HepG2 (cell line): ENCODE measurements at places on chromosomes 3 and 15.
A peak's percentile ranks its signal among the peaks of the same experiment; 100 is the strongest.

DNA sequence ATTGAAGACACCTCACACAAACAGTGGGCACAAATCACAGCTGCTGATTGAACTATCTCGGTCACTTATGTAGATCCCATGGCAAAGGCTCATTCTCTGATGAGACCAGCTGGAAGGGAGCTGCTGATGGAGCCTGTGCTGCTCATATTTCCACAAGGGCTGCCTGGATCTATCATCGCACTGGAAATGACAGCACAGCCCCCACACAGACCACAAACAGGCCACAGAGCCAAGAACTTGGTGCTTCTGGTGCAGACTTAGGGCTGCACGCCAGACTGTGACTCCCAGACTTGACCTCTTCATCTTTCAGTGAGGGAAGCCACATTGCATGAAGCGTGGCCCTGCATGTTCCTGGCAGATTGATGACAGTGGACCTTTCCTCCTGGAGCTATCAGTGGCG lies 197.6 kb downstream of the MINAR1 start:
- DNase-seq: no peak

GRCh38 chr3:53153980-53154379 lies 7.0 kb upstream of the PRKCD start:
- no peak for DNase-seq

GRCh38 chr3:198017090-198017489 lies 57.1 kb downstream of the LMLN start:
- DNase-seq: no peak

DNA sequence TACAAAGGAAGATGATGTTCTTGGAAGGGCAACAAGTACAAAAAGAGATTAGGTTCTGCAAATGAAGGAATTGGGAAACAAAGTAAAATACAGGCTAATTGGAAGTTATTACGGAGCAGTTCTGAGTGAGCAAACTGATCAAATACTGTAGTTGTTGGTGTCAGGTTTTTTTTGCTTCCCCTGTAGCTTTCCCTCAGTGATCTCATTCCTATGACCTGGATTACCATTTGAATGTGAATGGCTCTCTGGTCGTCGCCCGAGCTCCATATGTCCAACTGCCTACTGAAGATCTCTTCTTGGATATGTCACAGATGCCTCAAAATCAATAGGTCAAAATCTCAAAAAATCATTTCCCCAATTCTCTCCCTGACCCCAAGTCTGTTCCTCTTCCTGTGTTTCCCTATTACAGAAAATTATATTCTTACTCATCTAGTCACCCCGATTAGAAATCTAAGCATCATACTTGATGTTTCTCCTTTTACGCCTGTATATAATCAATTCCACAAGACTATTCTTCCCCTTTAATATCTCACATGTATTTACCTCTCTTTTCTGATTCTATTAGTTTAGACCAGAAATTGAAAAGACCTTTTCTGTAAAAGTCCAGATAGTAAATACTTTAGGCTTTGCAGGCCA lies 29.0 kb downstream of the GOLM2 start:
- DNase-seq: no peak

DNA sequence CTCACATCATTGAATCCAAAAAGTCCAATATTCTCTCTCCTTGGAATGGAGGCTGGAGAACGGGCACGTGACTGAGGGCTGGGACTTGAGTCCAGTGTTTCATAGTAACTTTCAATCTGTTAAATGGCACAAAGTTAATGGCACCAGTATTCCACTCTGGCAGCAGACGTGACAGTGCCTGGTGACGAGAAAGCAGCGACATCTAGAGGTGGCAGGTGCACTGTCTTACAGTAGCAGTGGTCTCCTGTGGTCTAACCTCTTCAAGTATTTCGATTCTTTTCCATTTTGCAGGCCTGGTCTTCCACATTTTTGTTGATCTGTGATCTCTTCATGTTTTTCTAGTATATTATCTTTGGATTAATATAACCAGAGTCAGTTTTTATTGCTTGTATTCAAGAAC lies 107.1 kb downstream of the OXSM start:
- DNase-seq: peak; percentile 20

DNA sequence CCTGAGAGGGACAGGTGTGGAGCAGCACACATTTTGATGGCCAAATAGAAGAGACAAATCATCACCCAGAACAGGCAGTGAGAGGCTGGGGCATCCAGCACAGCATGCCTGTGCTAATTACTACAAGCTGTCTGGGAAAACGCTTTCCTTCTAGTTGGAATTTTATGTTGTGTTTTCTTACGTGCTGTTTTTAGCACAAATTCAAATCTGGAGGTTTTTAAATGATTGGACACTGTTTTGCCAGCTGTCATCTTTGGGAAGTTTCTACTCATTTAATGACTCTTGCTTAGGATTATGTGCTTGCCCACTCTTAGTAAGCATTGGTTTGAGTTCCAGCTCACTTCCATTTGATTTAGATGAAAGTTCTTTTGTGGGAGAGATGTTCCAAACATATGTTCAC lies 43.5 kb downstream of the EAF1 start:
- no peak for DNase-seq

- DNase-seq: peak; percentile 62
Observed at GRCh38 chr3:197501496-197501878, 54.3 kb downstream of the BDH1 start.

DNA sequence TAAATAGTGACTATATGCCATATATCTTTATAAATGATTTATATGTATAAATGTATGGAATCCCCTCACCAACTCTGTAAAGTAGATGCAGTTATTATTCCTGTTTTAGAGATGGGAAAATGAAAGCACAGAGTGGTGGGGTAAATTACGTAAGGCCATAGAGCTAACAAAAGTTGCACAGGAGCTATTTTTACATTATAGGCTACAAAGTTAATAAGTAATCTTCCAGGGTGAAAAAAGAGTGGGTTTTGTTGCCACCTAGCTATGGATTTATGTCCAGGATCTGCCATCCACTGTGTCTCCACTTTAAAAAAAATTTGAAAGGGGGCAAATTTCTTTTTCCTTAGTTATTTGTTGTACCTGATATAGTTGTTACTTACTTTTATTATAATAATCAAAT lies 235.7 kb downstream of the MCTP2 start:
- peak; percentile 61 for DNase-seq

- peak; percentile 2 for DNase-seq
Observed at GRCh38 chr3:134179508-134179907, 71.2 kb downstream of the RYK start.
